ENCODE measurements at places on chromosomes 4 and X.

DNA sequence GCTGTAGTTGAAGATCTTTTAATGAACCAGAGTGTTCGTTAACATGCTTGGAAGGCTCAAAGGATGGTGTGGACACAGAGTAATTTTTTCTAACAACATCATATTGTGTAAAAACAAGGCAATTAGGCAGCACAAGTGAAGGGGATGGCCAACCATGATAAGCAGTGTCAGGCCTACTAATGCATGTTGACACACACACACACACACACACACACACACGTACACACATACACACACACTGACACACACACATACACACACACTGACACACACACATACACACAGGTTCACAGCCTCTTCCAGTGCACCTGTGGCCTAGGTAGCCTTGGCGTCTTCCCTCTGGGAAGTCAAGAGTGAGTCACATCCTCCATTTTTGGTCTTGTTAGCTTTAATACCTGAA lies at the start of gene SUPT20HL1:
SUPT20HL1 (plus strand) TSS at position 368 of the 400 bp plus-strand sequence. CDS start 2,122 bp downstream, outside the sequence.
- no peak for DNase-seq

DNA sequence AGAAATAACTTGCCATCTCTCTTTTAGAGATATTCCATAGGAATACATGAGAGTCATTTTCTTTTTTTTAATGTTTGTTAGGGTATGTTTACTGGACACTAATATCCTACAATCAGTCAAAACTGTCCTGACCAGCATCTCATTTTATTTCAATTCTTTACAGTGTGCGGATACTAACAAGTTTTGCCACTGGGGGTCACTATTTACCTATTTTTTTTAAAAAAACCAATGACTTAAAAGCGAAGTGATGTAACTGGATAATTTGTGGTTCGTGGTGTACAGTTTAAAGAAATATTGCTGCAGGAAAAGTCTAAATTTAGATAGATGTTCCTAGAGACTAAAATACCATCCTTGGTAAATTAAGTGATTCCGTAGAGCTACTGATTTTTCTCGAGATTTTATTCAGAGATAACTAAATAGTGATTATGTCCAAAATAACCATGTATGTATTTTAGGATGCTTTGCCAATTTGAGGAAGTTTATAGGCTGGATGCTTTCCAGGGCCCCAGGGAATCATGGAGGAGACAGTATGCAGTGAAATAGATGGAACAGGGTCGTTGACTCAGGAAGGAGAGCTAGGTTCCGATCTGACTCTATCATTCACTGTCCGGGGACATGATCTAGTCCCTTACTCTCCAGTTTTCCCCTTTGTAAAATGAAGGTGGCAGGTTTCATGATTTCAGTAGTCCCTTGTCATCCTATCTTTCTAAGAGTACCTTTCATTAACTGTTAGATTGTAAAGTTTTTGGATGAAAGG lies 34.0 kb upstream of the GNPDA2 start:
- DNase-seq, result no peak

- DNase-seq, result no peak
These were observed 413.8 kb downstream of the FAT4 start for GRCh38 chr4:125728568-125728967.

DNA sequence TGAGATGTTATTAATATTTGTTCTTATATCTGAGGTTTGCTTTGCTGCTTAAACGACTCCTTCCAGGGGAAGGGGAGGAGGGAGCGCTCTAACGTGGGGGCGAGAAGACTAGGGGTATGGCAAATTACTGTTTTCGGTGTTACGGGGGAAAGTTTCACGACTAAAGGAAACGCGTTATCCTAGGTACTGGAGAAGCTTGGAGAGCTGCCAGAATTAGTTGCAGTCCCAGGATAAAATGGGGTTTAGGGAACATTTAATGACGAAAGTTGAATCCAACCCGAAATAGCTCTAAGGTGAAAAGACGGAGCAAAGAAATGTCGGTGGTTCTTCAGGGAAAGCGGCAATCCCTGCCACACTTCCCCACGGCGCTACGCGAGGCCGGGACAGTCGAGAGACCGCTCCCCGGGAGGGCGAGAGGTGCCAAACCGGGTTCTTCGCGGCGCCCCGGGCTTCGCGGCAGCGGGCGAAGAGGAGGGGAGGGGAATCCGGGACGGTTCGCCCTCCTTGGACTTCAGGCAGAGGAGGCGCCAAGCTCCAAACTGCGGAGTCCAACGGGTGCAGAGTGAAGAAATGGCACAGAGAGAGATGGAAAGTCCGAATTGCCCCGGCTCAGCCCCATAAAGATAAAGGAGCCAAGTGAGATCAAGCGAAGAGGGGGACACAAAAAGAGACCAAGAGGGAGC lies 724 bp downstream of the THOC2 start:
- DNase-seq, result no peak

- DNase-seq, result no peak
These were observed 5.2 kb downstream of the FOXO4 start for GRCh38 chrX:71100581-71101505.
